ENCODE measurements at places on chromosomes 2 and 18.

- DNase-seq = no peak
These were observed 50.6 kb upstream of the NEMP2 start for GRCh38 chr2:190584980-190585661.

DNA sequence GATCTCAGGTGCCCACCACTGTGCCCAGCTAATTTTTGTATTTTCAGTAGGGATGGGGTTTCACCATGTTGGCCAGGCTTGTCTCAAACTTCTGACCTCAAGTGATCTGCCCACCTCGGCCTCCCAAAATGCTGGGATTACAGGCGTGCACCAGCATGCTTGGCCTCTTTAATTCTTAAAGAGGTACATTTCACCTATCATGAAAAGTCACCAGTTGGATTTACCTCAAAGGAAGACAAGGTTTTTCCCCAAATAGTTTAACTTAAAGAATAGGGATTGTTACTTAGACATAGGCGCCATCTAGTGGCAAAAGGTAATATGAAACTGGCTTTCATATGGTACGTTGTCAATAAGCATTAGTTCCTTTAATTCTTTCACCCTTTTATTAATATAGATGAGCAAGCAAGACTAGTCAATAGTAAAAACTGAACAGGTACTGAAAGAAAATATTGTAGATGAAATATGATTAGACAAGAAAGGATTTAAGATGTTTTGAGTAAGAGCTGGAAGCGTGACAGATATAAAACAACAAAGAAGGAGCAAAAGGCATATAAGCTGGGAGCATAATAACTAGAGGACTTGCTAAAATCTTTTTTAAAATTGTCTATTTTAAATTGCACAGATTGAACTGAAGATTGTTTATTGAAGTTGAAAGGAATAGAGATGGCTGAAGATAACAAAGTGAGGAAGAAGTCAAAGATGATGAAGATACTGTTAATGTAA is 35.0 kb upstream of the PSMD14 start:
- DNase-seq = no peak

- no peak for DNase-seq
These were observed 200.3 kb downstream of the FBXO15 start for GRCh38 chr18:73947180-73947921.

DNA sequence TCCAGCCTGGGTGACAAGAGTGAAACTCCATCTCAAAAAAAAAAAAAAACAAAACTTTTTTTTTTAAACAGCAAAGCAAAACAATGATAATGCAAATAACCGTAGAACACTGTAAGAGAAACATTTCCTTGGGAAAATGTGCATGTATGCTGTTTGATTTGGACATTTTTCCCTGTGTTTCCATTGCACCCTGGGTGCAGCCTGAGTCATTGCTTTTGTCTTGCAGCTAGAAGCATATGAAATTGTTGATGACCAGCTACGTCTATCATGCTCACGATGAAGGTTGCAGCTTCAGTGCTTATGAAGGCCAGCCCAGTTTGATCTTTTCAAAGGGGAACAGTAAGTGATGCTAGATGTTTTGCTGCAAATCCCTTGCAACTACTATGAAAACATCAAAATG is 41.5 kb downstream of the MOGAT1 start:
- no peak for DNase-seq

- no peak for DNase-seq
These were observed 46.8 kb upstream of the MGAT4A start for GRCh38 chr2:98777710-98778109.
